ACHN (cell line): ENCODE measurements at places on chromosomes 5 and 9.

DNA sequence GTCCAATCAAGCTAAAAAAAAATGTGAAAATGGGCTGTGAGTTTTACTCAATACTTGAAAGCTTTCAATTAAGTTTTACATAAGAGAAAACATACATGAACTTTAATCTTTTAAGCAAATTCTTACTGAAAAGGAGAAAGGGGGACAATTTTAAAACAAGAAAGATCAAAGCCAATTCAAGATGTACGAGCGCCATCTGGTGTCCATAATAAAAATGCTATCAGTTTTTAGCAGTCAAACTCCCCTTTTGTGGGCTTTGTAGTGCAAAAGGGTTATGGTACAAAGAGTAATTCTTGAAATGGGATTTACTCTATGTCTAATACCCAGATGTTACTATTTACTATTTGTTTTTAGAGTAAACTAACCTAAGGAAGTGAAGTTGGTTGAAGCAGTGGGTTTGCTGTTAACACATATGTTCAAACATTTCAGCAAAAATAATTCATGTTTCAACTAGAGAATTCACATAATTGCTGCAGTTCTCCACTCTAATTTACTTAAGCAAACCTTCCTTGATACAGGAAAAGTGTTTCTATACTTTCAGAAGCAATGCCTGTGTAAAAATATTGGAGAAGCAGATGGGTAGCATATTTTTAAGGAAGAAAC is 228.2 kb upstream of the TYRP1 start:
- DNase-seq: peak; percentile 28

- DNase-seq: no peak
Observed at GRCh38 chr5:4089087-4089486, 493.5 kb downstream of the IRX1 start.

DNA sequence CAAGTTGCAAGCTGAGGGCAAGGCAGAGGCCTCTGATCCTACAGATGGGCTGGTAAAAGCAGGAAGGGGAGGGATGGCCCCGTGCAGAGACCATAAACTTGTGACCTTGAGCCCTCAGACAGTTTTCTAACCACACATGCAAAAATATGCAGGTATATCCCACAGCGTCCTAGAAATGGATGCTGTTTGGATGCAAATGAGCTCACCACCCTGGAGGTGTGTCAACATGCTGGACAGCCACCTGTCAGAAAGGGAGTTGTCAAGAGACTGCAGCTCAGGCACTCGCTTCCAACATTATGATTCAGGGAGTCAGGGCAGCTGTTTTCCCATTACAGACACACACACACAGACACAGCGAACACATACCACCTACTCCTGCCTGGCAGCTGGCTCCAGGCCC is 97.3 kb upstream of the PANK3 start:
- DNase-seq: no peak

DNA sequence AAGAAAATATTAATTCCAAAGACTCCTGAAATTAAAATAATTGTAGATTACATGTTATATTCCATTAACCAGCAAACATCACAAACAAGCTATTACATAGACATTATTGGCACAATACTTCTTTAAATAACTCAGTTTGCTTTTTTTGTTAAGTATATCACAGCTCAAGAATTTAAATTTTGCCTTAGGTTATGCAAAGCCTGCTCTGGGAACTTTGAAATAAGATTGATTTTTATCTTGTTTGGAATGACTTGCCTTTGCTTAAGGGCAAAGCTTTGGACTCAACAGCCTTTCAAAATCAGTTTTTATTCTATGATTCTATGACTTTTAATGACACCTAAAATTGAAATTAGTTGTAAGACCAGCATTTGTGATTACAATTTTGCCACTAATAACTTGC is 78.2 kb downstream of the ALDH7A1 start:
- DNase-seq: no peak

DNA sequence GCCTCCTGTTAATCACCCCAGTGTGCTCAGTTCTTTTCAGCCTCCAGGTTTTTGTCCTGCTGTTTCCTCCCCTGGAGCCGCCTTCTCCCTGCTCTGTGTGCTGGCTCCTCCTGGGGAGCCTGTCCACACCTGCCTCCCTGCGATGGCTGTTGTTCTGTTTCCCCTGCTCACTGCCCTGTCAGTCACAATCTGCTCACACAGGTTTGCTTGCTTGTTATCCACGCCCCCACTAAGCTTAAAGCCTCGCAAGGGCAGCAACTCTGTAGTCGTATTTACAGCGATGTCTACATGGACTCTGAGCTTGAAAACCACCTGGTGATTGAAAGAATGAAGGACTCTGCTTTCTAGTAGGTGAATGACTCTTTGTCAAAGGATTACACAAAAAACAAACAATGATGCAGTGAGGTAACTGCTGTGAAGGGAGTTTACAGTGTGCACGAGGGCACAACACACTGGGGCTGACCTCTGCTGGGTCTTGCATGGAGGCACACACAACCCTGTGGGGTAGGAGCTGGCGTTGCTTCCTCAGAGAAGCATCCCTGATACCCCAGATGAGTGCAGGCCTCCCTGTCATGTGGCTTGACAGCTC is 39.6 kb upstream of the TEX48 start:
- no peak for DNase-seq

DNA sequence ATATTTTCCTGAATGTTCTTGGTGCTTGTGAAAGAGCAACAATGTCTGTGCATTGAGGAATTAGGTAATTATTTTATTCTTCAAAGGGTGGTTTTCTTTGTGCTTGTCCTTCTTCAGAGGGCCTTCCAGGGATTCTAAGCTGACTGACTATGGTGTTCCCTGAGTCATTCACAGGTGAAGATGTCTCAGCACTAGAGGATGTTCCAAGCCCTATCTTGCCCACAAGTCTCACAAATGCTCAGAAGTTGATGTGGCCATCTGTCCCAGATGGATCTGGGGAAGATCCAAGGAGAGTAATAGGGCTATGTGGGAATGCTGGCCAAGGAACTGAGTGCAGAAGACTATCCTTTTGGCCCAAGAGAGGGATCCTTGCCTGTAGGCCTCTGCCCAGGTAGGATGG is 120.9 kb downstream of the ADAMTSL1 start:
- DNase-seq: no peak

DNA sequence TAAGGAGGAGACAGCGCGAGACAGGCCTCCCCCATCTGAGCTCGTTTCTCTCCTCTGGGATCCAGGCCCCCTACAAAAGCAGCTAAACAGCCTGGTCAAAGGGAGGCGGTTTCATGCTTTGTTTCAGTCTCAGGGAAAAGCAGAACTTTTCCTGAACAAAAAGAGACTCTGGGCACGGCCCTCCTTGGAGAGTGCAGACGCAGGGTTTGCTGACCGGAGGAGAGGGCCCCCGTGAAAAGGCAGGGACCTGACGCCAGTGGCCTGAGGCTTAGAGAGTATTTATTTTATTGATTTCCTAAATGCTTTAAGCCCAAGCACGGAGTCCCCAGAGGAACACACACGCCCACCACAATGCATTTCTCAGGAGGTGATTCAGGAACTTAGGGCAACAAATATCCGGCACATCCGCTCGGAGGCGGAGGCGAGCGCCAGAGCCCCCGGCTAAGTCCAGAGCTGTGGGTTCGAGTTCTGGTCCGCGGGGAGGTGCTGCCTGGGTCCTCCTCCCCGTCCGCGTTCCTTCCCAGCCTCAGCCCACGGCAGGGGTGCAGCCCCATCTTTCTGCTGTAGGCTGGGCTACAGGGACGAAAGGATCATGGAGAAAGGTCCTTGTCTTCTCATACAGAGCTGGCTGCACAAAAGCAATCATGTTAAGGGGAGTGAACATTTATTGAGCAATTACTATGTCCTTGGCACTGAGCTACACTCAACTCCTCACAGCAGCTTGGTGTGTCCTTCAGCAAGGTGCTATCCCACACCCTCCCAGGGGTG is 40.0 kb downstream of the PTGES start:
- no peak for DNase-seq

DNA sequence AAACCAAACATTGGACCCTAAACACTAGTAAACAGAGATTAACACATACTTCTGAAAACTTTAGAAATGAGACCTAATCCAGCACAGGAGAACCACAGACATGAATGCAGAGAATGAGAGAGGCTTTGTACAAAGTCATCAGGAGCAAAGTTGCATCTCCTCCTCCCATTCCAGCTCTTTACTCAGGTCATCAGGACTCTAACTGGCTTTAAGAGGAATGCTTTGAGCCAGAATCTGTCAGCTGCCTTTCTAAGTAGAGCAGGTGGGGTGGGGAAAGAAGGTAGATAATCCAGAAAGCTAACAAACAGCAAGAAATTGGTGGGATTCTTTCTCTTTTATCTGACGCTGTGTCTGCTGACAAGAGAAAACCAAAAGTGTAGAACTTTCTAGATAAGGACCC is 582.7 kb upstream of the DMAC1 start:
- no peak for DNase-seq

- no peak for DNase-seq
Observed at GRCh38 chr9:126374366-126374781, 47.7 kb downstream of the MVB12B start.

GRCh38 chr5:91670563-91670962 is 287.4 kb upstream of the ARRDC3 start:
- no peak for DNase-seq
